ENCODE measurements at places on chromosomes 7 and 10.

DNA sequence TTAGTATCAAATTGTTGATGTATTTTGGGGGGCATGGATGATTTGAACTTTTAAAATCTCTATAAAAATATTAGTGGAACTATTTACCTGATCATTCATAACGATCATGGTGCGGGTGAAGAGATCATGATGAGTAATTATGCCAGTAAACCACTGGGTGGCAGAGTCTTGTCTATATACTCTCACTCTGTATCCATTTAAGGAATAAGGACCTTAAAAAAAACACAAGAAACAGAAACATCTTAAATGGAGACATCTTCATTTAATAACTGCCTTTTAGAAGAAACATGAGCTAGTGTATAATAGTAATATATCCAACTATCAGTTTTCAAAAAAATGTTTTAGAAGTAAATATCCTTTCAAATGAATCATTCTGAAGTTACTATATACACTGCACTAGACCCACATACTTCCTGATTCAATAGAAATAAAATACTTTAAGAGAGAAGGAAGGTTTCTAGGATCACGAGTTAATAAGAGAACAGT is 84.0 kb downstream of the NRBF2 start:
- peak; percentile 76 for DNase-seq

DNA sequence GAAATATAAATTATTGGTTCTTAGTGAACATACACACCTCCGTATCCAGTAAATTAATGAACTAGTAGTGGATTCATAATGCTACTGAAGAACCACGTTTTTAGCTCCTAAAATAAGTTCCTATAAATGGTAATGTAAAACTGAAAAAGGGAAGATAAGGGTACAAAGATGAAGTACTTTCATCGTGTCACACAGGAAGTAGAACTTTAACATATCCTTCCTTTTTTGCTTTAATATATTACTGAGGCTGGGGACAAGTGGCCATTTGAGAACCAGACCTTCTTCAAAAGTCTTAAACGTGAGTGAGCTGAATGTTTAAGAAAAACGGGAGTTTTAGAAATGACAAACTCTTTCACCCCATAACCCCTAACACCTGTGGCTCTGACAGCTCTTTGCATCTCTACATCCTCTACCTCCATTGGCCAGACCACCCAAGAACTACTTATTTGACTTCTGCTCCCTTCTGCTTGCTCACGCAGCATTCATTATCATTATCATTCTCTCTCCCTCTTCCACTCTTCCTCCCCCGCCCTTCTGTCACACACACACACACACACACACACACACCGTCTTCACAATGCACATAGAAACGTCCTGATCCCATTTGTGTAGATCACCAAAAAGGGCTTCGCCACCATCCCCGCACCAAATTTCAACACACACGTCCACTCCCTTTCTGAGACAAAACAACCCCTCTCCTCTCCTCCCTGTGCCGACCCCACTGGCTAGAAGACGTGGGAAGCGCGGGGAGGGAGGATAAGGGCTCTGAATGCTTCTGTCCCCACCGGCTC is 677 bp downstream of the SKAP2 start:
- peak; percentile 55 for DNase-seq

DNA sequence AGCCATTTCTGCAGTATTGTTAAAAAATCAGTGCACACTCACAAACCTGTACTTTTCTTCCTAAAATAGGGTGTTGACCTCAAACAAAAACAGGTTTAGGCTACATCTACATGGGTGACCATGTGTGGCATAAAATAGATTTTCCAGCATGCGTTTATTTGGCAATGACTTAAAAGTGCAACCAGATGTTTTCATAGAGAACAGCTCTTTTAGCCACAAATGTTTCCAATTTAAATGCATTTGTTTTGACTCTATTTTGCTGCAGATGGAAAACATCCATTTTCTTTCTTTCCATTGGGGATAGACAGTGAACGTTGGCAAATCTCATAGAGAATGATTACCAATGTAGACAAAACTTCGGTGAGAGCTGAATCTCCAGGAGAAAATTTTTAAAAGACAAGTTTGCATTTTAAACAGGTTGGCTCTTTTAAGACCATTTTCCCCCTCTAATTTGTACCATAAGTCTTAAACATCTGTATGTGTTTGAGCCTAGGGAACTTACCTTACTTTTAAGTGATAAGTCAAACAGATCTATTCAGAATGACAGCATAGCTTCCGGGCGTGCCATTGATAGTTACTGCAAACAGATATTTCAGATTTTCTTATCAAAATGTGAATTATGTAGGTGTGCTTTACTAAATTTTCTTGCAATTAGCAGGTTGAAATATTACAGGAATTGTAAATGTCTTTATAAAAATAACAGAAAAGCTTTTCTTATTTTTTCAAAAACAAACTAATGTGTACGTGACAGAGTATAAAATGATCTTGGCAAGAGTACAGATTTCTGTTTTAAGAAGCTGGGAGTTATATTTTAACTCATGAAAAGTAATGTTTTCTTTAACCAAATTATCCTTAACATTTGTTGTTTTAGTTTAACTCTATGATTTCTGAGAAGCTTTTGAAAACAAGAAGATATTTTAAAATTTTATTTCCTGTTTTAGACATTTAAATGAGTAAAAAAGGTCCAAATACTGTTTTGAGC is 144.9 kb downstream of the HGF start:
- DNase-seq: no peak

- no peak for DNase-seq
These were observed 75.3 kb upstream of the DNAAF5 start for GRCh38 chr7:651032-651728.

- DNase-seq: no peak
These were observed 20.5 kb upstream of the RASGEF1A start for GRCh38 chr10:43287056-43288007.

- no peak for DNase-seq
These were observed 89.4 kb upstream of the SEMA3E start for GRCh38 chr7:83738291-83738835.

GRCh38 chr10:4607681-4608080 is 218.3 kb upstream of the AKR1E2 start:
- no peak for DNase-seq

DNA sequence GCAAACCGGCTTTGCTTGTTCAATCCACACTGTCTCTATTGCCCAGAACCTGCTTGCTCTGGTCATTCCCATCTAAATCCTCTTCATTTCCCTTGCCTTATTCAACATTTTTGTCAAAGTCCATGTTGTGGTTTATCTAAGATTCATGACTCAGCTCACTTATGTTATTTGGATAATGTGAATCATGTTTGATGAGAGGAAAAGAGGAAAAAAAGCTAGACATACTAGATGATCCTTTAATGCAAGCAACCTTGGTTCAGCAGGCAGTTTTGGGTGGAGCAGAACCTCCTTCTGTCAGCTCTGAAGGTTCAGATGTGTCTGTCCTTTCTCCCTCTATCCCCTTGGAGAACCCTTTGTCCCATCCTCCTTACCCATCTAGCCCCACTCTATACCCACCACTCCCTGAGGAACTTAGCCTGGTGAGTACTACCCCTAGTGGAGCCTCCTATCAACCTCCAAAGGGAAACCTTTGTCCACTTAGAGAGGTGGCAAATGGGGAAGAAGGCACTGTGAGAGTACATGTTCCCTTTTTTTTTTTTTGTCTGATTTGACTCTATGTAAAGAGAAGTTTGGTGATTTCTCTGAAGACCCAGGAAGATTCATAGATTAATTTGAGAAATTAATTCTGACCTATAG is 2.1 kb upstream of the SAMD9L start:
- DNase-seq: peak; percentile 32

DNA sequence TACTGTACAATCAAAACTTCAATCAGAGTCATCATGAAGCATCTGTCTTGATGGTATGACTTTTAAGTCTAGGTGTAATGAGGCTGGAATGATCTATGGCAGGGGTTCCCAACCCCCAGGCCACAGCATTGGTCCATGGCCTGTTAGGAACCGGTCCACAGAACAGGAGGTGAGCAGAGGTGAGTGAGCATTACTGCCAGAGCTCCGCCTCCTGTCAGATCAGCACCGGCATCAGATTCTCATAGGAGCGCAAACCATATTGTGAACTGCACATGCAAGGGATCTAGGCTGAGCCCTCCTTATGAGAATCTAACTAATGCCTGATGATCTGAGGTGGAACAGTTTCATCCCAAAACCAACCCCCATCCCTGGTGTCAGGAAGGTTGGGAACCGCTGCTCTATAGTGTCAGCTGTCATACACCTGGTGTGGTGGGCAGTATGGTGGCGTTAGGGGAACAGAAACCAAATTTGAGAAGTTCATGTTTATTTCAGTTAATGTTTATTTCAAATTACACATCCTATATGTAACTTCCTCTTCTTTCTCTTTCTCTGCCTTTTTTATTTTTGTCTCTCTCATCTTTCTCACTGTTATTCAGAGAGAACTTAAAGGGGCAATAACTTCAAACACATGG is 432.6 kb downstream of the TNS3 start:
- no peak for DNase-seq

DNA sequence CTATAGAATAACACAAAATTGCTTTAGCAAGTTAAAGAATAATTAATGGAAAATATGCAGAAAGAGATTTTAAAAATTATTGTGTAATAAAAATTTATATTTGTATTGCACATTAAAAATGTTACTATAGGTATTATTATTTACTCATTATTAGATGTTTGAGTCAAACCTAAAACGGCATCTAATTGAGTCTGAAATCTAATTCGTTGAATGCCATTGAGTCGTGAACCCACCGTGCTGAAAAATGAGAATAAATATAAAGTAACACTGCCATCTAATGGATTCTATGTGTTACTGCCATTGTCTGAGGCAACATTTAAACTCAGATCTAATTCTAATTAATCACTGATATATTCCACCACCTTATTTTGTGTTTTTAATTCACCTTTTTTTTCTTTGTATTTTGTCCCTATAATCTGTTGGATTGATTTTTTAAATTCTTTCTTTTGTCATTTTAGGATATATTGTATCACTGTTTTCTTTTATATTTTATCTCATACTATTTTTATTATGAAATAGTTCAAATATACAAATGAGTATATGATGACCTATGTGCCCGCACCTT is 62.2 kb downstream of the SAMD9 start:
- DNase-seq: peak; percentile 60

DNA sequence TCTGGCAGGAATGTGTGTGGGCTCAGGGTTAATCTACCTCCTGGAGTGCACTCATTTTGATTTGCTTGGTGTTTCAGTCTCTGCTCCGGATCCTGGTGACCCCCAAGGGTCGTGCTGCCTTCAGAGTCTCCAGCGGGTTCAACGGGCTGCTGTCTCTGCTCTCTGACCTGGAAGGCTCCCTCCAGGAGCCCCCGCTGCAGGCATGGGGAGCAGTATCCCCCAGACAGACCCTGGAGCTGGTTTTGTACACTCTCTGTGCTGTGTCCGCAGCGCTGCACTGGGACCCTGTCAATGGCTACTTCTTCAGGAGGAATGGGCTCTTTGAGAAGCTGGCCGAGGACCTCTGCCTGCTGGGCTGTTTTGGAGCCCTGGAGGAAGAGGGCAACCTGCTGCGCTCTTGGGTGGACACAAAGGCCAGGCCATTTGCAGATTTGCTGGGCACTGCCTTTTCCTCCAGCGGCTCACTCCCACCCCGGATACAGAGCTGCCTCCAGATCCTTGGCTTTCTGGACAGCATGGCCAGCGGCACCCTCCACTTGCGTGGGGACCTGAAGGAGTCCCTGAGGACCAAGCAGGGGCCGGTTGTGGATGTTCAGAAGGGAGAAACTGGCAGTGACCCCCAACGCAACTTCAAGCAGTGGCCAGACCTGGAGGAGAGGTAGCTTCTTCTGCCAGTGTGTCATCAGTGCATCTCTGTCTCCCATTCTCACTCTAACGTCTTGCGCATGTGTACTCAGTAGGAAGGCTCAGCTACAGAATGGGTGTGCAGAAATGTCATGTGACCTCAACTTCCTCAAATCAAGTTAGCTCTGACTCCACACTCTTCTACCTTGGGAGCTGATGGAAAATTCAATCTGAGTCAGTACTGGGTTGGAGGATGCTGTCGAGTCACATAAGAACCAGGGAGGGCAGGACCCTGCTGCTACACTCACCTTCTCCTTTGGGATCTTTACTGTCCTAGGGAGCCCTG is 58.5 kb downstream of the WDFY4 start:
- no peak for DNase-seq

- peak; percentile 36 for DNase-seq
These were observed 16.9 kb upstream of the PRF1 start for GRCh38 chr10:70619271-70620019.

Measured in astrocyte of the spinal cord (primary cell).